ENCODE measurements at places on chromosomes 3 and 15. TPM values are rescaled to one million over a fixed set of nuclear protein-coding genes. Genes with fewer than 3 reads are reported as not detected.

The GOLGA8J gene
- not detected for total RNA-seq

The ITIH1 gene
- total RNA-seq, result not detected

The APOD gene
- total RNA-seq, result 160 TPM

GRCh38 chr3:123042413-123042812, 14.8 kb upstream of the SEMA5B start:
- H3K27me3 ChIP-seq, result no peaks in the 10 kb centered on the region
- H3K27ac ChIP-seq, result no peak overlapping the region
- no peak overlapping the region for H3K4me3 ChIP-seq
- no peaks in the 10 kb centered on the region for H3K36me3 ChIP-seq
- DNase-seq, result no peak
- H3K4me1 ChIP-seq, result no peaks in the 10 kb centered on the region

- peaks cover 4% of the 10 kb centered on the region for H3K4me1 ChIP-seq
- H3K27me3 ChIP-seq, result no peaks in the 10 kb centered on the region
- no peak for DNase-seq
- H3K36me3 ChIP-seq, result no peaks in the 10 kb centered on the region
- H3K27ac ChIP-seq, result no peak overlapping the region
Observed at GRCh38 chr3:18223571-18223970, 201.6 kb downstream of the SATB1 start.

DNA sequence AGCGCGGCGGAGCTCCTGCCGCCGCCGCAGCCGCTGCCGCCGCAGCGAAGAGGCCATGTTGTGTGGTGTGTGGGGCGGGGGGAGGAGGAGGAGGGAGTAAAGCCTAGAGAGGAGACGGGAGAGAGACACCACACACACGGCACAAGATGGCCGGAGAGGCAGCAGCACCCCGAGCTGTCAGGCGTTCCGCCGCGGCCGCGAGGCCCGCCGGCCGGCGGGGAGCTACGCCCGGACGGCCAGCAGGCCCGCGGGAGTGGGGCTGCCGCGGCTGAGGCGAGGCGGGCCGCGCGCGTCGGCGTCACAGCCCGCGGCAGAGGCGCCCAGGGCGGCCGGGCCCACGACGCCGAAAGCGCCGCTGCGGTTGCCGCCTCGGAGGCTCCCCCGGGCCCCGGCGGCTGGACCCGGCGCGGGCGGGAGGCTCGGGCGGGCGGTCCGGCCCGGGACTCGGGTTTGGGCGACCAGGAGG, 17.4 kb upstream of the CHD2 start:
- peak overlapping the region; percentile 98 for H3K4me3 ChIP-seq
- no peak for DNase-seq
- no peaks in the 10 kb centered on the region for H3K27me3 ChIP-seq

DNA sequence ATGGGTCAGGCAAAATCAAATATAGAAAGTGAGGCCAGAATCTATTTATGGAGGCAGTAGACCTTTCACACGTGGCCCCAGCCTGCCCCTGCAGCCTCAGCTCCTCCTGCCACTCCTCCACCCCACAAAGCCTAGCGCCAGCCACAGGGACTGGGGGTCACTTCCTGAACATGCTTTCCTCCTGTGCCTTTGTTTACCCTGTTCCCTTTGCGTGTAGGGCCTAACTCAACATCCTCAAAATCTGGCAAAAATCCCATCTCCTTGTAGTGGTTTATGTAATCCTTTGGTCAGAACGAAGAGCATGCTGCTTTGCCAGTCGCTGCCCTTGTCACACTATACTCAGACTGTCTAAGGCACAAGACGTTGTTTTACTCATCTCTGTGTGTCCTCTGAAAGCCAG, 39.6 kb downstream of the KBTBD12 start:
- no peaks in the 10 kb centered on the region for H3K36me3 ChIP-seq
- DNase-seq, result no peak
- H3K4me3 ChIP-seq, result no peak overlapping the region
- no peaks in the 10 kb centered on the region for H3K27me3 ChIP-seq
- no peak overlapping the region for H3K27ac ChIP-seq

- H3K27ac ChIP-seq, result no peak overlapping the region
- H3K4me1 ChIP-seq, result no peaks in the 10 kb centered on the region
- peak; percentile 58 for DNase-seq
Observed at GRCh38 chr3:46713898-46714552, 3.6 kb downstream of the PRSS50 start.

The RASGRF1 gene
- total RNA-seq, result not detected

The CCNL1 gene
- total RNA-seq, result 194 TPM

GRCh38 chr3:37984596-37984995, 6.0 kb upstream of the VILL start:
- peaks cover 15% of the 10 kb centered on the region for H3K36me3 ChIP-seq
- no peak overlapping the region for H3K4me3 ChIP-seq
- H3K27ac ChIP-seq, result no peak overlapping the region
- H3K27me3 ChIP-seq, result no peaks in the 10 kb centered on the region

The SNX33 gene
- 25.7 TPM for total RNA-seq

The SMCO1 gene
- total RNA-seq, result not detected

The MCCC1 gene
- total RNA-seq, result 21.3 TPM

DNA sequence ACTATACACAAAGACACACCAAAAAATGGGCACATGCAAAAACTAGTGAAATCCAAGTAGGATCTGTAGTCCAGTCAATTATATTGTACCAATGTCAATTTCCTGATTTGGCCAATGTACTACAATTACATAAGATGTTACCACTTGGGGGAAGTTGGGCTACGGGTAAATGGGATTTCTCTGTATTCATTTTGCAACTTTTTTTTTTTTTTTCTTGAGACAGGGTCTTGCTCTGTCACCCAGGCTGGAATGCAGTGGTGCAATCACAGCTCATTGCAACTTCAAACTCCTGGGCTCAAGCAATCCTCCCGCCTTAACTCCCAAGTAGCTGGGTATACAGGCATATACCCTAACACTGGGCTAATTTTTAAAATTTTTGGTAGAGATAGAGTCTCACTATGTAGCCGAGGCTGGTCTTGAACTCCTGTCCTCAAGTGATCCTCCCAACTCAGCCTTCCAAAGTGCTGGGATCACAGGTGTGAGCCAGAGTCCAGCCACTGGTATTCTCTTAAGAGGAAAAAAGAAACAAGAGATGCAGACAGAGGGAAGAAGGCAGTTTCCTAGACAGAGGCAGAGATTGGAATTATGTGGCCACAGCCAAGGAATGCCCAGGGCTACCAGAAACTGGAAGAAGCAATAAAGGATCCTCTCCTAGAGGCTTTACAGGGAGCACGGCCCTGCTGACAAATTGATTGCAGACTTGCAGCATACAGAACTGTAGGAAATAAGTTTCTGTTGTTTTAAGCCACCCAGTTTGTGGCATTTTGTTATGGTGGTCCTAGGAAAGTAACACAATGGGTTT, 33.3 kb downstream of the TFDP2 start:
- H3K36me3 ChIP-seq, result no peaks in the 10 kb centered on the region
- DNase-seq, result no peak
- no peak overlapping the region for H3K27ac ChIP-seq
- H3K4me1 ChIP-seq, result no peaks in the 10 kb centered on the region

DNA sequence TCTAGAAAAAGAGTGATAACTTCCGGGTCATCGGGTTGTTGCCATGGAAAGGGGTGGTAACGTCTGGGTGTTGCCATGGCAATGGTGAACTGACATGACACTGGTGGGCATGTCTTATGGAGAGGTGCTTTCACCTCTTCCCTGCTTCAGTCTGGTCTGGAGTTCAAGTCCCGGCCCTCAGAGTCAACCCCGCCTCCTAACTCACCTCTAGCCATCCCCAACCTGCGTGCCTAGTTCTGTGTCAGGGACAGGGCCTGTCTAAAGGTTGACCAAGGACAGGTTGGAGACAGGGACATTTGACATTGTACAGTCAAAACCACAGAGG, 96.0 kb downstream of the LSM3 start:
- H3K36me3 ChIP-seq, result no peaks in the 10 kb centered on the region
- peaks cover 7% of the 10 kb centered on the region for H3K27me3 ChIP-seq
- H3K4me1 ChIP-seq, result no peaks in the 10 kb centered on the region
- no peak for DNase-seq

- H3K4me1 ChIP-seq, result peaks cover 17% of the 10 kb centered on the region
- DNase-seq, result no peak
- peaks cover 88% of the 10 kb centered on the region for H3K36me3 ChIP-seq
- H3K27me3 ChIP-seq, result no peaks in the 10 kb centered on the region
- no peak overlapping the region for H3K4me3 ChIP-seq
Observed at GRCh38 chr15:74624020-74624602, 8.5 kb downstream of the CLK3 start.

The IQCB1 gene
- total RNA-seq, result 21.6 TPM

DNA sequence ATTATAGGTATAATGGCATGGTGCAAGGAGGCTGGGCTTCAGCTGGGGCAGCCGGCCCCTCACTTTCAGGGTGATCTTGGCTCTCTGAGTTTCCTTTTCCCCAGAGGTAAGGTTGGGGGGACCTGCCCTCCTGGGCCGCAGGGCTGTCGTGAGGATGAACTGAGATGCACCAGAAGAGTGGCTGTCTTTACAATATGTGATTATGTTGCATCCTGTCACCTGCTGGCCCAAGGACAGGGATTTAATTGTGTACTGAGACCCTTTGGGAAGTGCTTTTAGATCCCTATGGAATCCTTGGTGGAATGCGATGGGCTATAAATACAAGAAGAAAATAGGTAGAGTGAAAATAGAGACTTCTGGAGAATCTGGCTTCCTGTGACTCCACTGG, 22.1 kb downstream of the ANAPC13 start:
- peak overlapping the region; percentile 82 for H3K27ac ChIP-seq
- no peak for DNase-seq
- H3K27me3 ChIP-seq, result no peaks in the 10 kb centered on the region
- no peak overlapping the region for H3K4me3 ChIP-seq
- H3K4me1 ChIP-seq, result no peaks in the 10 kb centered on the region

- no peak for DNase-seq
- no peaks in the 10 kb centered on the region for H3K36me3 ChIP-seq
- no peaks in the 10 kb centered on the region for H3K27me3 ChIP-seq
- H3K27ac ChIP-seq, result no peak overlapping the region
- no peaks in the 10 kb centered on the region for H3K4me1 ChIP-seq
- no peak overlapping the region for H3K4me3 ChIP-seq
Observed at GRCh38 chr3:195698325-195698646, 22.5 kb upstream of the MUC20 start.

- peak overlapping the region; percentile 89 for H3K27ac ChIP-seq
- no peaks in the 10 kb centered on the region for H3K27me3 ChIP-seq
- H3K36me3 ChIP-seq, result no peaks in the 10 kb centered on the region
- no peak overlapping the region for H3K4me3 ChIP-seq
- no peak for DNase-seq
Observed at GRCh38 chr3:4744405-4745234, 234.6 kb upstream of the BHLHE40 start.

The FGF7 gene
- 109 TPM for total RNA-seq

The PRKCI gene
- 33.2 TPM for total RNA-seq

The ITGB5 gene
- total RNA-seq, result 203 TPM

The DISP2 gene
- total RNA-seq, result 1.1 TPM

- no peaks in the 10 kb centered on the region for H3K36me3 ChIP-seq
- no peak overlapping the region for H3K27ac ChIP-seq
- DNase-seq, result no peak
- no peaks in the 10 kb centered on the region for H3K27me3 ChIP-seq
- H3K4me1 ChIP-seq, result no peaks in the 10 kb centered on the region
Observed at GRCh38 chr3:30768046-30768445, 126.4 kb downstream of the GADL1 start.

The CIDEC gene
- 10.9 TPM for total RNA-seq

GRCh38 chr3:195001961-195002861, 268.7 kb downstream of the XXYLT1 start:
- no peaks in the 10 kb centered on the region for H3K27me3 ChIP-seq
- H3K27ac ChIP-seq, result no peak overlapping the region
- H3K4me3 ChIP-seq, result no peak overlapping the region
- H3K4me1 ChIP-seq, result no peaks in the 10 kb centered on the region
- DNase-seq, result no peak
- no peaks in the 10 kb centered on the region for H3K36me3 ChIP-seq

The NR1I2 gene
- not detected for total RNA-seq

GRCh38 chr3:87426918-87427317, 150.5 kb upstream of the POU1F1 start:
- DNase-seq, result no peak
- no peak overlapping the region for H3K4me3 ChIP-seq
- no peaks in the 10 kb centered on the region for H3K27me3 ChIP-seq

The CCR3 gene
- not detected for total RNA-seq

- no peak overlapping the region for H3K4me3 ChIP-seq
- H3K27me3 ChIP-seq, result no peaks in the 10 kb centered on the region
- no peak for DNase-seq
- no peak overlapping the region for H3K27ac ChIP-seq
- H3K36me3 ChIP-seq, result no peaks in the 10 kb centered on the region
- H3K4me1 ChIP-seq, result peaks cover 6% of the 10 kb centered on the region
Observed at GRCh38 chr3:14921811-14922705, 25.3 kb upstream of the NR2C2 start.

- H3K27me3 ChIP-seq, result no peaks in the 10 kb centered on the region
- no peaks in the 10 kb centered on the region for H3K4me1 ChIP-seq
Observed at GRCh38 chr3:12598890-12599289, 42.0 kb downstream of the MKRN2 start.
